ENCODE measurements at places on chromosomes 2 and 18.

GRCh38 chr2:18237298-18237697 is 323.2 kb downstream of the RDH14 start:
- no peak for DNase-seq

DNA sequence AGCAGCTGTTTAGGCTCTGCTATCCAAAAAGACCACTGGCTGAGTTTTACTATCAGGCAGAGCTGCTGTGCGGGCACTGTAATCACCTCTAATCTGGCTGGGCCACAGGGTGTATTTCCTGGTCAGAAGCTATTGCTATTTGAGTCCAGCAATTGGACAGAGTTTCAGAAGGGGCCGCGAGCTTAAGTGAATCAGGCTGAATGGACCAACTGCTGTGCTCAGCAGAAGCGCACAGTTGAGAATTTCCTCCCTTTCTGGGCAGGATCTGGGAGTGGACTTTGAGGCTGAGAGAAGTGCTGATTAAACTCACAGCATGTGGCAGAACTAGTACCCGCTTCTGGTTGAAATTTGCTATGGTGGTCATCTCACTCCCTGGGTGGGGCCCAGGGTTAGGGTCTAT is 251.8 kb downstream of the INSIG2 start:
- no peak for DNase-seq

DNA sequence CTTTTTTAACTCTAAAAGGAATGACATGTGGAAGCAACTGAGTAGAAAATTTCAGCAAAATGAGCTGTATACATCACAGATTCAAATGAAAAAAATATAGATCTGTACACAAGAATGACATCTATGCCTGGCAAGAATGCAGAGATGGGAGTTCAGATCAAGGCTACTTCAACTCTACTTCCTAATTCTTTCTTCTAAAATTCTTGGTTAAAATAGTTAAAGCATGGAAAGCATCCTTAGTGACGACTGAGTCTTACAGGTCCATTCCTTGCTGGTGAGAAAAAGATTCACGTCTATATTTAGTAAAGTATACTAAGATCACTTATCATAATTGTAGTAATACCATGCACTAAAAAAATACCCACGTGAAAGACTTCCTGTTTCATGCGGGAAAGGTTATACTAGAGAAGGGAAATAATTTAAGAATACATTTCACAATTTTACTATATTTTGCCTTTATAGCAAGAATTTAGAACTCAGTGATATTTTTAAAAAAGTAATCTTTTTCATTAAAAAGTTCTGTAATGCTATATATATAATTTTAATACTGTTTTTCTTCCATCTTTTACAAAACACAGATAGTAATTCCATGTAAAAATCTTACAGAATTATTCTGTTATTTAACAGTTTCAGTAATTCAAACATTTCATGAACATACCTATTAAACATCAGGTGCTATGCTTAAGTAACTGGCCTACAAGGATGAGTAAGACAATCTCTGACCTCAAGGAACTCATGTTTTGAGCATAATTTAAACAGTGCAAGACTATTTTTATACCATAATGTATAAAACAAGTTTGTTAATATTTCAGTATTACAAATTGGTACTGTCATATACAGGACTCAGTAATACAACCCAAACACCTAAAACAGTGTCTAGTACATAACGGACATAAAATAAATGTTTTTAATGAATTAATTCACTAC is 159.6 kb downstream of the BAZ2B start:
- DNase-seq: no peak

DNA sequence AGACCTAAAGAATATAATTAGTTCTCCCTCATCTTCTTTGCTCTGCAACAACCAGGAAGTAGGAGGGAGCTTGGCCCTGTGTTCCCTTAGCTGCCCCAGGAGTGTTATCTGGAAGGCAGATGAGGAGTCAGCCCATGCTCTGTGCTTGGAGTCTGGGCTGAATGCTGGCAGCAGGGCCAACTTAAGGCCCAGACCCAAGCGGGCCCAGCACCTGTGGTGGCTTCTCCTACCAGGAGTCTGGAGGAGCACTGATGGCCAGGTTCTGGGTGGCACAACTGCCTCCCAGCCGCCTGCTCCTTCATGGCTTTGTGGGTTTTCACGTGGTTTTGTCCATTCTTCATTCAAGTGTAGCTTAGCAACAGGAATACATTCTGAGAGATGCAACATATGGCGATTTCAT is 1910.7 kb upstream of the LRRTM1 start:
- DNase-seq: no peak

DNA sequence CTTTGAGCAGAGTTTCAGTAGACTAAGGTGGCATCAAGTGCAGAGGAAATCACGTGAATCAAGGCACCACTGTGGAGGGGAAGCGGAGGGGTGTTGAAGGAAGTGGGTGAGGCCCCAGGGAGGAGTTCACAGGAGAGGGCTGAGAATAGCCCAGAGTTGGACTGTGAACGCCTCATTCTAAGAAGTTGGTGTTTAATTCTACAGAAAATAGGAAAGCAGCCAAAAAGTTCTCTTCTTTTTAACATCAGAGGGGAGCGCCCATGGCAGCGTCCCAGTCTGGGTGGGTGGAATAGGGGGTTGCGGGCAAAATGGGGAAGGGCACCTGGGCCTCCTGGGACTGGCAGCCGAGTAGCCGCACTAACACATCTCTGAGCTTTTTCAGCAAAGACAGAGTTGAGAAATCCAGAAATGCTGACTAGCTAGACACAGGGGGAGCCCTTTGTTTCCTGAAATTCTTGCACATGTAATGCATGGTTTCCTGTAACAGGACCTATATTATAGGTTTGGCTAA is 97.0 kb downstream of the NEB start:
- no peak for DNase-seq

GRCh38 chr2:219539926-219540678 is 3.5 kb downstream of the CHPF start:
- no peak for DNase-seq

DNA sequence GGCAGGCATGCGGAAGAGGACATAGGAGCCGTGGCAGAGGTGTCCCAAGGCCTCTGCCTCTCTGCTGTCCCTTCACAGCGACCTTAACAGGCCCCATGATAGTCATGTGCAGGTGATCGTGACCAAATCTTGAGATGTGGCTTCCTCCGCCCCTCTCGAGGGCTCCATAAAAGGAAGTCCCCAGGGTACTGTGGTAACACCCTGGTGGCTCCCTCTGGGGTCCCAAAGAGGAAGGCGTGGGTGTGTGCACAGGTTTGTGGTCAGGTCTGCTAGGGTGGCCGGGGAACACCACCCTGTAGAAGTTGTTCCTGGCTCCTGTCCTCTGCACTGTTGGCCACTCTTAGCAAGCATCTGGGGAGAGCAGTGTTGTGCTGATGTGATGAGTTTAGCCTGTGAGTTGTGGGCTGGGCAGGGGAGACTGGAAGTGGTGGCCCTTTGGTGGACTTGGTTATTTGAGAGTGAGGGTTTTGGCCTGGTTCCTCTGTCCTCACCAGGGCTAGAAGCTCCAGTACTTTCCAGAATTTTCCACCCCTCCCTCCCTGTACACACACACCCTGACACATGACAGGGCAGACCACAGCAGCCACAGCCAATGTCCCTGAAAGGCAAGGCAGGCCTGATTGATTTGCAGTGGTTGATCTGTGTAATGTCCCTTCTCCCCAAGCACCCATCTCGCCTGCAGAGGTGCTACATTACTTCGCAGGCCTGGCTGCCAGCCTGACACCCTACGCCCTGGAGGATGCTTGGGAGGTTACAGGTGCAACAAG is 68.9 kb upstream of the BOD1L2 start:
- no peak for DNase-seq

- no peak for DNase-seq
These were observed 52.3 kb downstream of the THOC1 start for GRCh38 chr18:215448-216010.

GRCh38 chr2:11457935-11458334 is 8.0 kb downstream of the E2F6 start:
- DNase-seq: no peak

- no peak for DNase-seq
These were observed 25.3 kb upstream of the SEMA4C start for GRCh38 chr2:96895032-96895745.

- DNase-seq: no peak
These were observed 185.1 kb downstream of the NOL4 start for GRCh38 chr18:34039611-34040010.

DNA sequence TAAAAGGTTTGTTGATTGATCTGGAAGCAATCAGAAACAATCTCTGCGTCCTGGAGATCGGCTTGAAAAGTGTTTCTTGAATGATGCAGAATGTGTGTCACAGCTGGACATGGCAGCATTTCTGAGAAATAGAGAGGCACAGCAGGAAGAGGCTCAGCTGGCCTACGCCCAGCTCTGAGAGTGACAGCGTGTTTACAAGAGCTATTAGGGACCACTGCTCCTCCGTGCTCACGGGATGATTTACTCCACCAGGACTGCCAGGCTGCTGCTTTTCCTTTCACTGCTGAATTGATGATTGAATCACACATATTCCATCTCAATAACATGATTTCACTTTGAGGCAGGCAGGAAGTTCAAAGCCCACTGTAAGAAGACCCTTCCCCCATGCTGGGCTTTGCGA is 62.8 kb downstream of the GALNT14 start:
- DNase-seq: no peak

GRCh38 chr2:211867845-211868451 is 670.7 kb downstream of the ERBB4 start:
- DNase-seq: no peak

GRCh38 chr18:79924814-79925731 is 26.4 kb downstream of the SLC66A2 start:
- DNase-seq: peak; percentile 89

DNA sequence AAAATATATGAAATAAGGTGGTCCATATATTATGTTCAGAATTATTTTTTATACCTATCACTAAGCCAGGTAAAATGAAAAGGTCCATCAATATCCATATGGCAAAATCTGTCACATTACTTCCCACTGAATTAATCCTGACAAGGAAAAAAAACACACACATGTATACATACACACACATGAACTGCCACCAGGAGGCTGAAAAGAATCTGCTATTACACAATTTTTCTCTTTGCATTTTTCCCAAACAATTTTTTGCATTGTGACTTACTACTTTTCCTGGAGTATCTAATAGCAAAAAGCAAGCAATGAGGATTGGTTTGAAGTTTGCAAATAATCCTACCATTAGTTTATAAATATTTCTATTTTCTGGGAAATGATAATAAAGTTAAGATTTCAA is 128.2 kb upstream of the CD226 start:
- no peak for DNase-seq

DNA sequence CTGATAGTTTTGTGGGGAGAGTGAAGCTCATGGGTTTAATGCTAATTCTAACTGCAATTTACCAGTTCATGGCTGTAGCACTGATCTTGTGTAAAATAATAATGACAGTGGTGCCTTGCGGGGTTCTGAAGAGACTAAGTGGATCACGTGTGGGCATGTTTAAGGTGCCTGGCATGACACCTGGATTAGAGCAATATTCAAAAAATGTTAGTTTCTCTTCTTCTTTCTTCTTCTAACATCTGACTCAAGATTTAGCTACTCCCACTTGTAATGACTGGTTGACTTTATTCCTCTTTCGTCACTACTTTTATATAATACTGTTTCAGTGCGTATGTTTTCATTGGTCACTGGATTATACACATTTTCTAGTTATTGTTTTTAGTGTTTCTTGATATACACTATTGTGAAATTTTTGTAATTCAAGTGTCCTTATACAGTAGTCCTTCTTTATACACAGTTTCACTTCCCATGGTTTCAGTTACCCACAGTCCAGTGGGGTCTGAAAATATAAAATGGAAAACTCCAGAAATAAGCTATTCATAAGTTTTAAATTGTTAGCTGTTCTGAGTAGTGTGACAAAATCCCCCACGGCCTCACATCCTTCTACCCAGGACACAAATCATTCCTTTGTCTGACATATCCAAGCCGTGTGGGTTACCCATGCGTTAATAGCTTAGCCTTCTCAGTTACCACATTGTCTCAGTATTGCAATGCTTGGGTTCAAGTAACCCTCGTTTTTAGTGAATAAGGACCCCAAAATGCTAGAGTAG is 662.2 kb upstream of the CNTNAP5 start:
- no peak for DNase-seq

DNA sequence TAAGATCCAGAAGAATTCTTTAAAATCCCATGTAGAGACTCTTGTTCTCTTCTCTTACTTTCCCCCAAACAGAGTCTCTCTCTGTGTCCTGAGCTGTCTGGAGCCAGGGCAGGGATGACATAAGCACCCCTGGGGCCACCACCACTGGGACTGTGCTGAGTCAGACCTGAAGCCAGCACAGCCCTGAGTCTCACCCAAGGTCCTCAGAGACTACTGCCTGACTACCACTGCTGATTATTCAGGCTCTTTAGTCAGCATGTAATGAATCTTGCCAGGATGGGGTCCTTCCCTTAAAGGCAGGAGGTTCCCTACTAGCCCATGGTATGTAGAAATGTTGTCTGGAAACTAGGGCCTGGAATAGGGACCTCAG is 34.9 kb upstream of the DYNC1I2 start:
- DNase-seq: no peak

GRCh38 chr2:33292981-33293595 is 183.4 kb upstream of the RASGRP3 start:
- peak; percentile 34 for DNase-seq

- no peak for DNase-seq
These were observed 600.1 kb downstream of the ARHGAP15 start for GRCh38 chr2:143729296-143729814.

DNA sequence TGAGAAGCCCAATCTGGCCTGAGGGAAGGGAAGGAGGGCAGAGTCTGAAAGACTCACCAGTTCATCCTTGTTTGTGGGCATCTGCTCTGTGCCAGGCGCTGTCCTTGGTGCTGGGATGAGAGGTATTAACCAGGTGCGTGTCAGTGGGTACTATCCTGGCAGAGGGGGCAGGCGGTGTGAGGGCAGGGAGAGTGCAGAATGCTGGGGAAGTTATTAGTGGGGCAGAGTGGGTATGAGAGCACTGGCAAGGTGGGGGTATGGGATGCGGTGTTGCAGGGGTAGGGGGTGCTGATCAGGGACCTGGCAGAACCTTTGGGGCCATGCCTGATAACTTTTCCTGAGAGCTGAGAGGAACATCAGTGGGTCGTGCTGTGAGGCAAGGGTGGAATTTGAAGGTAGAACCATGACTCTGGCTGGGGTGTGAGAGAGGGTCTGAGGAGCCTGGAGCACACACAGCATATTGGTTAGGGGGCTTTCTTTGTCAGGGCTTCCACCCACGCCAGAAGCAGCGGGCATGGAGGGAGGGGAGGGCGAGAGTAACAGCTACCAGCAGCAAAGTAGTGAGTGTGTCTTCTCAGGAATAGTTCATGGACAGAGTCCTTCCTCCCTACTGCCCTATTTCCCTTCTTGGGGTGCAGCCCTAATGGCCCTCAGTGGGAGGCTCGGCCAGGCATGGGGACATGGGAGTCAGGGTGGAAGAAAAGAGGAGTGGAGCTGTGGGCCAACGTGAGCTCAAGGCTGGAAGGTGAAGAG is 290.7 kb downstream of the CYP26B1 start:
- no peak for DNase-seq

GRCh38 chr18:24632158-24632988 is 171.9 kb downstream of the HRH4 start:
- peak; percentile 92 for DNase-seq

DNA sequence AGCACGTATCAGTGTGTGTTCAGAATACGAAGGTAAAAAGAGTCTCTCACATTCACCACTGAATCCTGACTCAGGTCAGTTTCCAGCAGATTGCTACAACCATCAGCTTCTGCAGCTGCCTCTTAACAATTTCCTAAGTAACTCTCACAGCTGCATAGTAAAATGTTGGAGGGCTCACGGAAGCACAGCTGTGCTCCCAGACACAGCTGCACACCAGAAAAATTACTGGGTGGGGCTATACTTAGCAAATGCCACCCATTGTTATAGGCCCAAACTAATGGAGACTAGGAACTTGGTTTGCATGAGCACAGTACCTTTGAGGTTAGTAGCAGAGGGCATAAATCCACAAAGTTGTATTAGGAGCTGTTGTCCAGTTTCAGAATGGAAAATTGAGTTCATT is 153.9 kb upstream of the ERBB4 start:
- no peak for DNase-seq
